ENCODE measurements at places on chromosomes 11 and 22.

GRCh38 chr11:128399251-128400121, 187.9 kb downstream of the ETS1 start:
- no peak for DNase-seq

DNA sequence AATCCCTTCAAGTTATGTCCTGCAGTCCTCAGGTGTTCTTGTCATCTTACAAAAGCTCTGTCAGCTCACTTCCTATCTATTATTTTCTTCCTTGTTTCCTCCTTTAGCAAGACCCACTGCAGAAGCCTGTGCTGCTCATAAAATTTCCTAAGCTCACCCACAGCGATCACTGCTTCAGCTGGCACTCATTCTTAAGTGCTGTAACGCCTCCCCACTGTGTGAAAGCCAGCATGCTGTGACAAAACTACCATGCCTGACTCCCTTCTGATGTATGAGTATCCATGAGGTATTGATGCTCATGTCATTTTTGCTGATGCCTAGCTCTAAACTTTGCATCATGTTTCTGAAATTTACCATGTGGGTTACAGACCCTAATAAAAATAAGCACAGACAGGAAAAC, 41.5 kb upstream of the CNTN5 start:
- no peak for DNase-seq

- DNase-seq, result peak; percentile 8
These were observed 1496.5 kb downstream of the FAM181B start for GRCh38 chr11:81237139-81237538.

DNA sequence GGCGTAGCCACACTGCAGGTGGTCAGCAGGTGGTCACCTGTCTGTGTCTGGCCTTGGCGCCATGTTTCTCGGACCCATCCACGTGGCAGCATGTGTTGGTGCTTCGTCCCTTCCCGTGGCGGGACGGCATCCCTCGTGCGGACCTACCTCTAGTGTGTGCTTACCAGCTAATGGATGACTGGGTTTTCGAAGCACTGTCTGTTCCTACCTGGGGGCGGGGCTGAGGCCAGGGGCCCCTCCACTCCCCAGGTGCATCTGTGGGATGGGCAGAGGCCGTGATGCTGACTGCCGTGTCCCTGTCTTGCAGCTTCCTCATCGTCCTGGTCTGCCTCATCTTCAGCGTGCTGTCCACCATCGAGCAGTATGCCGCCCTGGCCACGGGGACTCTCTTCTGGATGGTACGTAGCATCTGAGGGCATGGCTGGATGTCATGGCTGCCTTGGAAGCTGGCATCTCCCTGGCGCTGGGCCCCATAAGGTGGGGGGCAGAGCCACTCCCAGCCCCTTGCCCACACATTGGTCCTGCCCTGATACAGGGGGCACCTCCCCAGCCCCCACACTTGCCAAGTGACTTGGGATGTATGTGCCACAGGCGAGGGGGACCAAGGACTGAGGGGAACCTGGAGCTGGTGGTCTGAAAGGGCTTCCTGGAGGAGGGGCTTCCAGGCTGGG, 82.9 kb downstream of the KCNQ1 start:
- no peak for DNase-seq

DNA sequence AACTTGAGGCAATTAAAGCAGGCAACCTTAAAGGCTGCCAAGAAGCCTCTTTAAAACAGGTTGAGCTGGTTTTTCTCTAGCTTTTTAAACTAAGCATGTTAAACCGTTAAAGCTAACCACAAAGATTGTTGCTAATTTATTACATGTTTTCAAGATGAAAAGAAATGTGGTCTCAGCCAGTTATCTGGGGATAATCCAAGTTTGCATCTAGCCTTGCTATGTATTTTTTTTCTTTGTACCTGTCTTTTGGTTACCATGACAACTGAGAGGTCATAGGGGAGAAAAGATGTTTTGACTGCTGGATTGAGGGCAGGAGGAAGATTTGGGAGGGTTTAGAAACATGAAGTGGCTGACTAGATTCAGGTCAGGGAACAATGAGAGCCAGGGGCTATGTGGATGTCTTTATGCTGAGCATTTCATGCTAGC, 19.2 kb upstream of the PGM2L1 start:
- no peak for DNase-seq

- no peak for DNase-seq
These were observed 55.9 kb downstream of the LRRC32 start for GRCh38 chr11:76614471-76615179.

- no peak for DNase-seq
These were observed 108.8 kb downstream of the TTC28 start for GRCh38 chr22:28570696-28571373.

GRCh38 chr11:13110929-13111812, 102.1 kb downstream of the RASSF10 start:
- DNase-seq, result no peak

GRCh38 chr11:65225279-65226102, 36.3 kb upstream of the POLA2 start:
- no peak for DNase-seq

DNA sequence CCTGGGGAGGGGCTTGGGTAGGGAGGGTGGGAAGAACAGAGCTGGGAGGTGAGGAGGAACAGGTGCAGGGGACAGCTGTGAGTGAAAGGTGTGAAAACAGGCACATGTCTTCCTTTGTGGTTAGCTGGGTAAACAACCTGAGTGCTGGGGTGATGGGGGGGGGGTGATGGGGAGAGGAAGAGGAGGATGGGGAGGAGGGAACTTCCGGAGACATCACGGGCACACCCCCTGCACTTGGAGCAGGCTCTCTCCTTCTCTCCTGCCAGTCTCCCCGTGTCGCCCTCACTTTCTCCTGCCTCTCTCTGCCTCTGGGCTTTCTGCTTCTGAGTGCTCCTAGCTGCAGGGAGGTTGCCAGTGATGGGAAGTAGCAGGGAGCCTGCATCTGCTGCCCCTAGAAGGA, 8.8 kb downstream of the CXCR5 start:
- DNase-seq, result no peak

DNA sequence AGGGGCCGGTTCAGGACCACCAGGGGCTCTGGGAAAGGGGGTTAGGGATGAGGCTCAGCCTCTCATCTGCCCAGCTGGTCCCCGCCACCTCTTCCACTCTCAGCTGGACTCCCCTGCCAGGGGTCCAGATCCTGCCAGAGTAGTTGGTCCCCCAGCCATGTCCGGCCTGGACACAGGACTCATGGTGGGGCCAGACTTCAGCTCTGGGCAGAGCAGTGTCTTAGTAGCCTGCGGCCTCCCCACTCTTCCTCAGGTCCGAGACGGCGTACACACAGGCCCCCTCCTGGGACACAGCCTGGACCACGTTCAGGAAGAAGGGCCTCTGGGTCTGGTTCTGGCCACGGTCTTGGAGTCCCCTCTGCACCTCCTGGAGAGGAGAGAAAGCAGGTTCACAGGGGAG, 25.1 kb downstream of the GGT5 start:
- DNase-seq, result no peak

- no peak for DNase-seq
These were observed 750.1 kb downstream of the BRD1 start for GRCh38 chr22:49077586-49077985.

GRCh38 chr11:60362241-60362640, 16.1 kb upstream of the MS4A7 start:
- DNase-seq, result no peak

GRCh38 chr11:76233196-76233921, 27.1 kb upstream of the WNT11 start:
- no peak for DNase-seq

GRCh38 chr22:36162127-36163034, 1.8 kb upstream of the APOL3 start:
- no peak for DNase-seq

DNA sequence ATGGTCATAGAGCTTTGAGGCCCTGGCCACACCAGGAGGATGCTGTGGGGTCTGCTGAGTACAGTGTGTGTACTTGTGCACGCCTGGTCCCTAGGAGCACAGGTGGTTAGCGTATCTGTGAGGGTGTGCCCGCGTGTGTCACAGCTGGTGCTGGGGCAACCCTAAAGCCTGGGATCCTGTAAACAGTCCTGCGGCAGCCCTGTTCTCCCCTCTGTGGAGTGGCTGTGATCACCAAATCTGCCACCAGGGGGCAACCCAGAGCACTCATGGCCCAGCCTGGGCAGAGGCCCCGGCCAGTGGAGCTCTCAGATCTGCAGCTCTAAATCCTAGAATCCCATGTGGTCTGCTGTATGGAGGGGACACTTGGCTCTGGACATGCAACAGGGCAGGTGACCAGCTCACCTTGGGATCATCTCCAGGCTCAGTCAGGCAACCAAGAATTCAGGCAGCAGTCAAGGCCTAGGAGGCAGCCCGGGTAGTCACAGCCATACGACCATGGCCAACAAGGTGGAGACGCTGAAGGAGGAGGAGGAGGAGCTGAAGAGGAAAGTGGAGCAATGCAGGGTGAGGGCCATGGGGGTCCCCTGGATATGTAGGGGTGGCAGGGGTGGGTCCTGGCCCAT, 3.9 kb downstream of the SH3BP1 start:
- DNase-seq, result no peak

GRCh38 chr11:121451178-121451985, 732 bp upstream of the SORL1 start:
- no peak for DNase-seq

DNA sequence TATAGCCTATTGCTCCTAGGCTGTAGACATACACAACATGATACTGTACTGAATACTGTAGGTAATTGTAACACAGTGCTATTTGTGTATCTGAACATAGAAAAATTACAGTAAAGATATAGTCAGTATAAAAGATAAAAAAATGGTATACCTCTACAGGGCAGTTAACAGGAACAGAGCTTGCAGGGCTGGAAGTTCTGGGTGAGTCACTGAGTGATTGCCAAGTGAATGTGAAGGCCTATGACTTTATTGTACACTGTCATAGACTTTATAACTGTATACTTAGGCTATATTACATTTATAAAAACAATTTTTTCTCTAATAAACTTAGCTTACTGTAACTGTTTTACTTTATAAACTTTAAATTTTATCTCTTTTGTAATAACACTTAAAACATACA, 332.4 kb upstream of the ARHGAP42 start:
- no peak for DNase-seq

GRCh38 chr11:69915151-69915500, 95.9 kb upstream of the FGF3 start:
- no peak for DNase-seq

DNA sequence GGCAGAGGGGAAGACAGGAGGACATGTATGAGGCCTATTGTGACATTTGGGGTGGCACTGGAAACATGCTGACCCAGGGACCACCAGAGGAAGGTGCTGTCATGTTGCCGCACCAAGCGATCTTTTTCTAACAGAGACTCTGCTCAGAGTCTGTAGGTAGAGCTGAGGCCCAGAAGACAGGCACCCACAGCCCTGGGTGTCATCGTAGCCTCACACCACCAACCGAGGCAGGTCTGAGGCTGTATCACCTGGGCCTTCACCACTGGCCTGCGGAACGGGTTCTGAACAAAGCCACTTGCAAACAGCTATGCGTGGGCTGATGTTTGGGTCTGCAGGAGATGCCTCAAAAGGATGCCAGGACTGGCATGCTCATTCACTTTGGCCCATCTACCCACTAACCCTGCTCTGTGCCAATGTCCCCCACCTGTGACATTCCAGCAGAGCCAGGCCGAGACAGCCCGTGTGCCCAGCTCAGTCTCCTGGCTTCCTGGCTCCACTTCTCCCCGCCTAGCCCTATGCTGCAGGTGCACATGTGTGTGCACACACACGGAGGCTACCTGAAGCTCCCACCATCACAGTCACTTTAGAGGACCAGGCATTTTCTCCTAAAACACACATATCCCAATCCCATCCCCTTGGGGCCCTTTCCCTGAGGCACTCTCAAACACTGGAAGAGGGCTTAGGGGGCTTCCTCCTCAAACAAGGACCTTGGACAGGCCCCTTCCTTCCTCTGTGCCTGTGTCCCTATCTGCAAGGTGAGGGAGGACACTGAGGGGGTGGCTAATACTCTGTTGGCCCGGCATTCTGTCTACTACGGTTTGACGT, 3.6 kb downstream of the TRIM29 start:
- no peak for DNase-seq

GRCh38 chr11:111665777-111666176, 63.5 kb downstream of the SIK2 start:
- DNase-seq, result no peak

GRCh38 chr11:18768978-18769377, 22.6 kb downstream of the PTPN5 start:
- DNase-seq, result no peak

- DNase-seq, result no peak
These were observed 15.5 kb downstream of the SLC43A1 start for GRCh38 chr11:57499983-57500461.

DNA sequence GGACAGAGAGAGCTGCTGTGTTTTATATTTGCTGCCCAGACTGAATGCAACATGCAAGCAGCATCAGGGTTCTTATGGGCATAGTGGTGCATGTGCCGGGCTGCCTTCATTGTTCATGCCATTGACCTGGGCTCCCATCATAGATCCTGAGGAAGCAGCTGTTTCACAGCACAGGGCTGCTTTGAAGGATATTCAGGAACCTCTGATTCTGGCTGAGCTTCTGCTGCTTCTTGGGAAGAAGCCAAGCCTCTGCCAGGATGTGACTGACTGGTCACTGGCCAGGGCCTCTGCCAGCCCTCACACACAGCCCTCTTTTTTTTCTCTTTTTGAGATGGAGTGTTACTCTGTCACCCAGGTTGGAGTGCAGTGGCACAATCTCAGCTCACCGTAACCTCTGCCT, 43.3 kb downstream of the CYB5R2 start:
- no peak for DNase-seq
